ENCODE measurements at places on chromosomes 13 and 19.

GRCh38 chr19:47356900-47357299 is 7.8 kb downstream of the DHX34 start:
- no peak for DNase-seq

GRCh38 chr13:80901111-80901510 is 560.2 kb upstream of the SPRY2 start:
- DNase-seq = no peak

DNA sequence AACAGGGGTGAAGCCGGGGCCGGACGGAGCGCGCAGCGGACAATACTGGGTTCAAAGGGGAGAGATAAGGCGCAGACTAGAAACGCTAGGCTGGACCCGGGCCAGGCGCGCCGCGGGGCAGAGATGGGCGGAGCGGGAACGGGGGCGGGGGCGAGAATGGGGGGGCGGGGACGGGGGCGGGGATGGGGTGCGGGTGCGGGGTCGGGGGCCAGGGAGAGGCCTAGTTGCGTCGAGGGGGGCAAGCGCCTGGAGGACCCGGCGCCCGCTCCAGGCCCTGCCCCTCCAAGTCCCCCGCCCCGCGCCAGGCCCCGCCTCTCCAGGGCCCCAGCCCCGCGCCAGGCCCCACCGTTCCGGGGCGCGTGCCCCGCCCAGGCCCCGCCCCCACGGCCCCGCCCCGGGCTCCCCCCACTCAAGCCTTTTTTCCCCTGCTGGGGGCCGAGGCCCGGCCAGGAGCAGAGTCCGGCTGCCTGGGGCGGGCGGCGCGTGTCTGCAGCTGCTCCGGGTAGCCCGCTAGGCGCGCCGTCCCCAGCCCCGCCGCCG is at the start of gene CERS4:
Gene CERS4, plus strand, starts transcription at position 449 of the 540 bp plus-strand sequence. CDS start 41,707 bp downstream, outside the sequence.
- peak; percentile 92 for DNase-seq

- DNase-seq = no peak
These were observed 83.0 kb downstream of the FLT1 start for GRCh38 chr13:28411831-28412353.

DNA sequence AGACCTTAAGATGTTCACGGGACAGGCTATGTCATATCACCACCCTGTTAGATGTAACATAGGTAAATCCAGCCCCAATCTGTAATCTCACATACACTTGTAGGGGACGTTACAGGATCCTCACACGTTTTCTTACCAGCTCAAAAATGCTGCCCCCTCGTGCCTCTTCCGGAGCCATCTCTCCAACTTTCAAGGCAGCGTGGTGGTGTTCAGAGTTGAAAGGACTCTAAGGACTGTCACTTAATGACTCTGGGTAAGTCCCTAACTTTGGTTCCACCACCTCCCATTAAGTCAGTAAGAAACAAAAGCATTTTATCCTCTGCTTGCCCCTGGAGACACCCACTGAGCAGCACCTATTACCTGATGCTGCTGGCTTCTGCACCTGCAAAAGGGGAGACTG is 4.4 kb downstream of the MED26 start:
- no peak for DNase-seq

DNA sequence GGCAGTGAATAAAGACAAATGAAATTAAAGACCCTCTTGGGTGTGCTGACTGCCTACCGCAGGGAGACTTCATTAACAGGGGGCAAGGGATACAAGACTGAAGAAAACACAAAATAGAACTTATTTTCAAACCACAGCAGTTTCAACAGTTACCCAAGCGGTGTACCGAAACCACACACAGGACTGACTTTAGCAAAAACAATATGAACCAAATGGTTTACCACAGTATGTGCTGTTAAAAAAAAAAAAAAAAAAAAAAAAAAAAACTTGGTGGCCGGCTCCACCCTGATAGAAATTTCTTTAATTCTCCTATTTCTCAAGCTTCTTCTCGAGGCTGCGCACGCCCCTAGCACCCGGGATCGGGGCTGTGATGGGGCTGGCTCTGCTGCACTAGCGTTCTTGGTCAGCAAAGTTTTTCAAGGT is 42.6 kb downstream of the KLF2 start:
- peak; percentile 78 for DNase-seq

DNA sequence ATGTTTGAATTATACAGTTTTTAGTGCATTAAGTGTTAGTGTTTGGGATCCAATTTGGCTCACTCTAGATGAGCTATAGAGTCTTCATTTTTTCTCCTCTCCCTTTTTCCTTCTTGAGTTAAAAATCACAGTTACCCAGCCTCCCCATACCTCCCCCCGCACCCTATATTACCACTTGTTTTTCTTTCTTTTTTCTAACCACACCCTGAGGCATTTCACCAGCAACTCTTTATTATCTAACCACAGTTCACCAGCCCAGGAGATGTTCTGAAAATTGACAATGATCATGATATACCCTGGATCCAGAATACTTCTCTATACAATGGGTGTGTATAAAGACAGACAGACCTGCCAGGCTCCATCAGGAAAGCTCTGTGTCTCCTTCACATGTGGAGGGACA is 86.5 kb upstream of the UBL3 start:
- DNase-seq = no peak

DNA sequence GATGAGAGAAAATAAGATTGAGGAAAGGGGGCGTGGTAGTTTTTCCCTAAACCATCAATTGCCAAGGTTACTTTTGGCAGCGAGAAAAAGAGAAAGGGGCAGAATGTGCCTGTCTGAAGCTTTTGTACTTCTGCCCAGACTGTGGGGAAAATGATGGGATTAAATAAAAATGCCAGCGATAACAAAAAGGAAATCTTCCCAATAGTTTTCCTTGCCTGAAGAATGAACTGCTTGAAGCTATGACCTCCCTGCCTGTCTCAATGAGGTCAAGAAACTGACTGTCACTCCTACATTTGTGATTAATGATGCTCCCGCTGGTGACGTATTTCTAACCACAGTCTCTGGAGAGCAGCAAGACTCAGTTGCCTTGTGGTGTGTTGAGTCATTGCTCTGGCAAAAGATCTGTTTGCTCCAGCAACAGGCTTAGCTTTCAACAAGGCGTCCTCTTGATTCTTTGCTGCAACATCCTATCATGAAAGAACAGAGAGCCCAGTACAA is 1051.5 kb downstream of the DIAPH3 start:
- DNase-seq = no peak

- DNase-seq = no peak
These were observed 18.7 kb upstream of the NMRK2 start for GRCh38 chr19:3914199-3914598.

DNA sequence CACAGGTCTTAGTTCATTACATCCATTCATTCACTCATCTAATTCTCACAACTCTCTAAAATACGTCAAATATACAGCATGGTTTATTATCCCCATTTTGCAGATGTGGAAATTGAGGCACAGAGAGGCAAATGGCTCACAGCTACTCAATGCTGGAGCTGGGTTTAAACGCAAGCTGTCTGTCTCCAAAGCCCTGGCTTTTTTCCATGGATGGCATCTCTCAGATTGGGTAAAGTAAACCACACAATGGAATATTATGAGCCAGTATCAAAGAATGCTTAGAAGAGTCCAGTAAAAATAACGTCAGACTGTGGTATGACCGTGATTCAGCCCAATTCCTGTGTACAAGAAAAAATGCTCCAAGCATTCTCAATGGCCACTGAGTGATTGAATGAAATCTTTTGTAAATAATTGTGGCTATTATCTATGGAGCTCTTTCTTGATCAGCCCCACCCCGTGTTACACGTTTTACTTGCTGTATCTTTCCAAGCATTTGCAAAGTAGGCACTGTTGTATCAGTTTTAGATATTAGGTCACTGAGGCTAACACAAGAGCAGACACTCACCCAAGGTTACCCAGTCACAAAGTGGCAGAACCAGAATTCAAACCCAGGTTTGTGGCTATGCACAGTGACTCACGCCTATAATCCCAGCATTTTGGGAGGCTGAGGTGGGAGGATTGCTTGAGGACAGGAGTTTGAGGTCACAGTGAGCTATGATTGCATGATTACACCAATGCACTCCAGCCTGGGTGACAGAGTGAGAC is 5.5 kb upstream of the ACP7 start:
- DNase-seq = no peak

DNA sequence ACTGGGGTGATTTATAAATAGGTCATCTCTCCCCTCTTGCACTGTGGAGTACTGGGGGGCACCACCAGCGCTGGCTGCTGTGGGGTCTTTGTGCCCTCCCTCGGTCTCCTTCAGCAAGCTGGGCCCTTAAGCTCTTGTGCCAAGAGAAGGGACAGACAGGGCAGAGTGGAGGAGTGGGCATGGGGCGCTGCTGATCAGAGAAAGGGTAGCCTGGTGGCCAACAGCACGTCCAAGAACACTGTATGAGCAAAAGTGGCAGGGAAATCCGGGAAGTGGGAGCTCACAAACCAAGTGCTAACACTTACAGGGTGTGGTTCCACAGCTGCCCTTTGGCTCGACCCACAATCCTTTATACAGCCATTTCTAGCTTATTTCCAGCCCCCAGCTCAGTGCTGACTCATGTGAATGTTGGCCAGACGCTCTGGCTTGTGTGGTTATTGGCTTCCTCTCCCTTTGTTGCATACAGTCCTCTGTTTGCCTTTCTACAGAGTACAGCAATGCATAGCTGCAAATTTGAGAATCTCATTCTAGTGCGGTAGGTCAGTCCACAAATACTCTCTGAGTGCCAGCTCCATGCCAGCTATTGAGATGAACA is 298.8 kb downstream of the SHISA2 start:
- DNase-seq = no peak

- DNase-seq = peak; percentile 81
These were observed 7.9 kb upstream of the PEAK3 start for GRCh38 chr19:2289714-2290435.

DNA sequence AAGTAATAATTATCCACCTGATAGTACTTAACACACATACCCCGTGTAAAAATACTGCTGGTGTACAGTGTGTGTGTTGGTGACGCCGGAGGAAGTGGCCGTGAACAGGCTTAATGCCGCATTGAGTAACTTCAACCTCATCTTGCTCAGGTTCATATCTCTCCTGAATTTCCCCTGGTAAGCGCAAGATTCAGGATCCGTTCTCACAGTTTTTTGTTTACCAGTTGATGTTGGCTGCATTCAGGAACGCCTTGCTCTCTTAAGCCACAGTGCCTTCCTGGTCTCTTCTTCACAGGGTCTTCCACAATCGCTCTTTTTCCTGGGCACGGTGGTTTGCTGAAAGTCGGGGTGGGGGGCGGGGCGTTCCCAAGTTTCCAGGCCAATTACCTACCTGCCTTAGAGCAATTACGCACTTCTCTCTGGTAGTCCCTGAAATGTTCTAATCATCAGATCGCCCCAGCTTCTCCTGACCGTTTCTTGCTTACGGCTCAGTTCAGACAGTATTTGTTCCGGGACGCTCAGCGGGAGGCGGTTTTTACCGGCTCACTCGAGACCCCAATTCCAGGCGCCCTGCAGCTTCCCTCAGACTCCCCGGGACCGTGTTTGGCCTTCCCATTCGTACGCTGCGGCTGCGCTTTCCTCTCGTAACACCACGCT is 706 bp upstream of the DNAJC3 start:
- no peak for DNase-seq

DNA sequence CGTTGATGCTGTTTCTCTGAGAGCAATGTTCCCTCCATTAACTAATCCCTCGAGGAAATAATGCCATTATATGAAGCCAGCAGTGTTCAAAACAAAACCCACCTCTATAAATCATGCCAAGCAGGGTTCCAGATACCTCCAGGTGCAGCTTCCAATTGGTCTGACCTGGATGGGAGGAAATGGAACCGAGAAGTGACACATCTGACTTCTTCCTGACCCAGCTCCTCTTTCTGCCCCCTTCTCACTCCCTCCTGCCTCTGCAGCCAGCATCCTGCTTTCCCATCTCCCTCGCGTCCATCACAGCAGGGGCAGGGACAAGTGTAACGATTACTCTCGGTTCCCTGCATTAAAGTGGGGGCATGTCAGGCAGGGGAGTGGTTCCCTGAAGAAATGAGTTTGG is 37.5 kb downstream of the HSPH1 start:
- DNase-seq = no peak

- no peak for DNase-seq
These were observed 157.7 kb downstream of the KDM4B start for GRCh38 chr19:5126498-5127223.

DNA sequence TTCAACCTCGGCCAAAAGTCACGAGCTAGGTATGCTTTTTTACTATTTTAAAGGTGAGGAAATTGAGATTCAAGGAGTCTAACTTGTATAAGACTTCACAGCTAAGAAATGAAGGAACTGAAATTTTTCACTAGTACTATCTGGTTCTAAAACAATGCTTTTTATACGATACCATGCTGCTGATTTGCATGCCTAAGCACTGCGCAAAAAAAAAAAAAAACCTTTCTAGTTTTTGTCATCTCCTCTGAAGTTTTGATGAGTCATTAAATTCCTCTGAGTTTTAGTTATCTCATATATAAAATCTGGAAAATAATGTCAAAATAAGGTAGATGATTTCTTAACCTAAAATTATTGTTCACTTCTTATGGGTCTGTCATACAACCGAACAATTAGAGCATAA is 28.0 kb upstream of the UFM1 start:
- DNase-seq = no peak

DNA sequence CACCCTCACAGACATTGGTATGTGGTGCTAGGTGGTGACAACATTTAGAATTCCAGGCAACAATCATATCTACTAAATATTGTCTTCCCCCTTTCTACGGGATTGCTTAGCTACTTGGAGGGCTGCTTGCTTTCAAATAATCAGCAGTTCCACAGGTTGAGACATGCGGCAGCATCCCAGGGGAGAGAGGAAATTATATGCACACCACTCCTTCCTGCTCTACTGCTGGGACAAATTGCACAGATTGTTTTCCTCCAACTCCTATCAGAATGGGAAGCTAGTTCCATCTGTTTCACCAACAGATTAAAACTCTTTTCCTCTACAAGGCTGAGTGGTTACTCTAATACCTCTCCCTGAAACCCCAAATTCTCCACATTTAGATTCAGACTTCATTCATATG is 275.4 kb downstream of the DNAJC15 start:
- DNase-seq = no peak

- DNase-seq = no peak
These were observed 179.7 kb downstream of the ABCC4 start for GRCh38 chr13:95121516-95121915.

- no peak for DNase-seq
These were observed 15.6 kb downstream of the ELL start for GRCh38 chr19:18506101-18506930.

GRCh38 chr13:112245989-112246388 is 130.2 kb upstream of the SPACA7 start:
- no peak for DNase-seq

- no peak for DNase-seq
These were observed at the start of gene ZNF98 for GRCh38 chr19:22422211-22422610. TSS of gene ZNF98 (minus strand) at chr19:22422346. CDS start at chr19:22422224, 122 bp downstream.

- DNase-seq = no peak
These were observed 49.9 kb downstream of the EDNRB start for GRCh38 chr13:77868717-77869116.

DNA sequence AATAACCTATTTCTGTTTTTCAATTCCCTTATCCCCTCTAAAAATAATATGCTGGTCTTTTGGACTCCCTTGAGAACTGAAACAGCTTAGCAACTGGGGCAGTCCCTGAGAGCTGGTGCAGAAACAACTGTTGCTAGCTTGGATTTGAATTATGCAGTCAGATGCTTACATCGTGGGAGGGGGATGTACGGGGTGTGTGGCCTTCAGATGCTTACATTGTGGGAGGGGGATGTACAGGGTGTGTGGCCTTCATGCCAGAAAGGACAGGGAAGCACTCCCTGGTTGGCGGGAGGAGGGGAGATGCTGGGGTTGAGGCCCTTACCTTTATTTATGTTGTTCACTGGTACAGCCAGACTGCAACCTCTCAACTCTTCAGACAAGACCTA is 25.6 kb downstream of the LRCH1 start:
- no peak for DNase-seq

Measured in activated effector memory CD4-positive, alpha-beta T cell treated with anti-CD3 and anti-CD28 coated beads, Interleukin-2, amount 50 U/mL, for 16 hours (primary cell).